PC-3 (cell line): ENCODE measurements at places on chromosomes 5 and 9. TPM values are rescaled to one million over a fixed set of nuclear protein-coding genes. Genes with fewer than 3 reads are reported as not detected.

Gene GABRA6
- 0.17 TPM in 1 of 2 replicates, not detected in the other for total RNA-seq

Gene PLPP7
- 0.98 TPM in 1 of 2 replicates, not detected in the other for total RNA-seq

Gene IRGM
- total RNA-seq, result not detected in 2 replicates

Gene F2RL2
- total RNA-seq, result 0.11 TPM in 1 of 2 replicates, not detected in the other

Gene PLK2
- 372 and 564 TPM in 2 replicates for total RNA-seq

Gene LCN1
- not detected in 2 replicates for total RNA-seq

GRCh38 chr5:91206734-91207133 lies 176.4 kb downstream of the ARRDC3 start:
- H3K4me1 ChIP-seq, result peaks cover 5% of the 10 kb centered on the region; the same call in 1 of the 2 replicates
- peak; percentile 70 for DNase-seq
- H3K36me3 ChIP-seq, result no peaks in the 10 kb centered on the region
- H3K27me3 ChIP-seq, result no peaks in the 10 kb centered on the region
- H3K4me3 ChIP-seq, result no peak overlapping the region

DNA sequence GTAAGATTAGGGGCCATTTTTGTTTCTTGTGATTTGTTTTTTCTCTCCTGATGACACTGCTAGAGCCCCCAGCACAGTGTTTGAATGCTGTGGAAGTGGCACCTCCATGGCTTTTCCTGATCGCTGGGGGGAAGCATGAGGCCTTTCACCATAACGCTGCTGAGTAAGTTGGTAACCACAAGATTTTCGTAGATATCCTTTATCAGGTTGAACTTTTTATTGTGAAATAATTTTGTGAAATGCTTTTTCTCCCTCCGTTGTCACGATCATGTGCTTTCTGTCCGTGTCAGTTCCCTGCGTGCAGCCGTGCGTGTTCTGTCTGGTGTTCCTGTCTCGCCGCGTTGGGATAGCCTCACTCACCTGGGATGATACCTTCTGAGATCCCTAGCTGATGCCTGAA lies 59.4 kb downstream of the EHMT1 start:
- no peak for DNase-seq
- H3K4me3 ChIP-seq, result no peak overlapping the region
- H3K27me3 ChIP-seq, result no peaks in the 10 kb centered on the region
- H3K36me3 ChIP-seq, result no peaks in the 10 kb centered on the region

DNA sequence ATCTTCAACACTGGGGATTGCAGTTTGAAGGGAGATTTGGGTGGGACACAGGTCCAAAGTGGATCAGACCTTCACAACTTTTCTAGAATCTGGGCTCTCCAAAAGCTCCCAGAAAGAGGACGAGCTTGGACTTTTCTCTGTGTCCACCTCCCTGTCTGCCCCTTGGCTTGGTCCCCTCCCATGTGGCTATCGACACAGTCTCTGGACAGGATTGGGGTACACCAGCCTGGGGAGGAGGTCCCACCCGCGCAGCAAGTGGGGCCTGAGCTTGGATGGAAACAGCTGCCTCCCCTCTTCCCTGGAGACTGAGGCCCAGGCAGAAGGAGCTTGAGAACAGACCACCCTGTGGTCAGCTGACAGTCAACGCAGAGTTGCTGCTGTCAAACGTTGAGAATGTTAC lies 84.6 kb upstream of the FCN1 start:
- H3K27ac ChIP-seq, result no peak overlapping the region
- H3K36me3 ChIP-seq, result no peaks in the 10 kb centered on the region
- DNase-seq, result no peak
- H3K27me3 ChIP-seq, result no peaks in the 10 kb centered on the region
- no peak overlapping the region for H3K4me3 ChIP-seq
- no peaks in the 10 kb centered on the region for H3K4me1 ChIP-seq

GRCh38 chr9:88998911-88999310 lies 7.6 kb downstream of the S1PR3 start:
- no peaks in the 10 kb centered on the region for H3K27me3 ChIP-seq
- no peak overlapping the region for H3K4me3 ChIP-seq
- H3K36me3 ChIP-seq, result no peaks in the 10 kb centered on the region; the same call in 1 of the 2 replicates
- no peak for DNase-seq
- H3K27ac ChIP-seq, result no peak overlapping the region

DNA sequence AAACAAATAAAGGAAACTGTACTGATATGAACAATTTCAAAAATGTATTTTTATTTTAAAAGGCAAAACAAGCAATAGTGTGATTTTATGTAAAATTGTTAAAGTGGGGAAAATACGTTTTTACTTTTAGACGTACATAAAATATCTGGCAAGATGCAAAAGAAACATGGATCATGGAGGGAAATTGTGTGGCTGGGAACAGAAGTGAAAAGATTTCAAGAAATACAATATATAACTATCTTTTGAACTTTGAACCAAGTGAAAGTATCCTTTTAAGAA lies 1.5 kb upstream of the ZNF367 start:
- DNase-seq, result no peak
- no peaks in the 10 kb centered on the region for H3K27me3 ChIP-seq
- peak overlapping the region; percentile 85 for H3K4me3 ChIP-seq
- H3K36me3 ChIP-seq, result no peaks in the 10 kb centered on the region

DNA sequence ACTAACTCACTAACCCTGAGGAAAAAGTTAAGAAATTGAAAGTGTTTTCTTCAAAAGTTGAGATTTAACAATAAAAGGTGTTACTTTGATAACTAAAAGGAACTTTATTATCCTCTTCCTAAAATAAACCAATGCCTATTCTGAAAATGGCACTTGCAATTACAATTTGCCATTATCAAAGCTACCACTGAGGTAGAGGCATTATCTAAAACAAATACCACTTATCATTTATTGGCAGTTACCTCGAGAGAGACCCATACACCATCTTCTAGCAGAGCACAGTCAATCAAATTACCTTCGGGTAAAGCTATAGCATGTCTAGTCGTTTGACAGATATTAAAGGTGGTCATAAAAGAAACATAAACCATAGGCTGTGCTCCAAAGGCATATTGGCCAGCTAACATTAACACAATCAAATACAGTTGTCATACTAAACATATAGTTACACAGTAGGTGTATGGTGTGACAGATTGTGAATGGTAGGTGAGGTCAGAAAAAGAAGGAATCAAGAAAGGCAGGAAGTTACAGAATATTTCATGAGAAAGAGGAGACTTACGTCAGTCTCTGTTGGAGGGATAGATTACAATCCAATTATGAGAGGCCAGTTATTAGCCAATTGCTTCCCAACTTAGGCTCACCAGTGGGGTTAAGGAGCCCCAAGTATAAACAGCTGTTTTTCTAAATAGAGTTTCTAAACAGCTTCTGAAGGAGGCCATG lies 56.3 kb downstream of the VCAN start:
- H3K4me1 ChIP-seq, result no peaks in the 10 kb centered on the region
- H3K36me3 ChIP-seq, result no peaks in the 10 kb centered on the region
- H3K27me3 ChIP-seq, result no peaks in the 10 kb centered on the region
- no peak overlapping the region for H3K27ac ChIP-seq
- no peak overlapping the region for H3K4me3 ChIP-seq

Gene LRRC26
- total RNA-seq, result 0.40 and 2.0 TPM in 2 replicates

Gene STXBP1
- 9.1 and 12.2 TPM in 2 replicates for total RNA-seq

- H3K4me3 ChIP-seq, result peak overlapping the region; percentile 21; the same call in 1 of the 2 replicates
- DNase-seq, result peak; percentile 93
- H3K27ac ChIP-seq, result peak overlapping the region; percentile 97
- no peaks in the 10 kb centered on the region for H3K27me3 ChIP-seq
Measured at GRCh38 chr5:98109561-98110006, 663.9 kb upstream of the RGMB start.

DNA sequence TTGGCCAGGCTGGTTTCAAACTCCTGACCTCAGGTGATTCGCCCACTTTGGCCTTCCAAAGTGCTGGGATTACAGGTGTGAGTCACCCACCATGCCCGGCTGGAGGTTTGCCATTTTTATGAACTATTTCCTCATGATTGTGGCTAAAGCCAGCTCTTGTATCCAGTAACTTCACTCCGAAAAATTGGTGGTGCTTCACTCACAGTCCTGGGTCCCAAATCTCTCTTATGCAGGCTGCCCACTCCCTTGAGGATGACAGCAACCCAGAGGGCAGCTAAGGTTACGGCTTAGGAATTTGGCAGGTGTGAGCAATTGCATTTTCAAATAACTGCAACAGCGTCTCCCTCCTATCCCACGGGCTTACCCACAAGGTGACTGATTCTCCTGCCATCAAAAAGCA lies 23.4 kb upstream of the FUBP3 start:
- no peak overlapping the region for H3K27ac ChIP-seq
- no peak overlapping the region for H3K4me3 ChIP-seq
- H3K27me3 ChIP-seq, result no peaks in the 10 kb centered on the region
- H3K36me3 ChIP-seq, result no peaks in the 10 kb centered on the region
- peaks cover 7% of the 10 kb centered on the region; the same call in 1 of the 2 replicates for H3K4me1 ChIP-seq
- DNase-seq, result peak; percentile 71

GRCh38 chr5:136164226-136164625 lies 28.7 kb downstream of the SMIM32 start:
- no peak for DNase-seq
- peaks cover 13% of the 10 kb centered on the region for H3K36me3 ChIP-seq
- H3K4me1 ChIP-seq, result no peaks in the 10 kb centered on the region
- no peaks in the 10 kb centered on the region for H3K27me3 ChIP-seq

Gene NXNL2
- 0.66 TPM in 1 of 2 replicates, not detected in the other for total RNA-seq

- H3K36me3 ChIP-seq, result no peaks in the 10 kb centered on the region
- no peaks in the 10 kb centered on the region for H3K4me1 ChIP-seq
- no peak overlapping the region for H3K27ac ChIP-seq
- H3K27me3 ChIP-seq, result peaks cover 9% of the 10 kb centered on the region
- DNase-seq, result no peak
Measured at GRCh38 chr5:35096932-35097331, 49.2 kb upstream of the AGXT2 start.

DNA sequence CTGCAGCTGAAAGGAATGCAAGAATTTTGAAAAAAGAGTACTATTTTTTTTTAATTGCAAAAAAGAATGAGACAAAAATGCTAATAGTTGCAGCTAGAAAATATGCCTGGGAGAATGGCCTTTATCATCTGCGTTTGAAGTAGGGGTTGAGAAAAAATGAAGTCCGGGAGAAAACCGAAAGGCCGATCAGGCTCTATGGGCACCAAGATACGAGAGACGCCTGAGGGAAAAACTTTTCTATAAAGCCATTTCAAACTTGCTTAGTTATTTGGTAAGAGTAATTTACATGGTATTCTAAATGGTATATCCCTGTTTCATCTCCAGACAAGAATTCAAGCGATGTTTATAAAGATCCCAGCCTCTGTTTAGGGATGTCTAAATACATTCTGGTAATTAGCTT lies 99.3 kb upstream of the EFNA5 start:
- no peaks in the 10 kb centered on the region for H3K4me1 ChIP-seq
- no peaks in the 10 kb centered on the region for H3K36me3 ChIP-seq
- H3K27me3 ChIP-seq, result no peaks in the 10 kb centered on the region
- no peak overlapping the region for H3K27ac ChIP-seq

GRCh38 chr5:61132559-61132958 lies 29.7 kb downstream of the SMIM15 start:
- no peaks in the 10 kb centered on the region for H3K27me3 ChIP-seq
- H3K4me1 ChIP-seq, result no peaks in the 10 kb centered on the region
- H3K36me3 ChIP-seq, result no peaks in the 10 kb centered on the region
- no peak overlapping the region for H3K4me3 ChIP-seq
- H3K27ac ChIP-seq, result no peak overlapping the region

Gene CDKN2B
- 32.2 and 32.7 TPM in 2 replicates for total RNA-seq

DNA sequence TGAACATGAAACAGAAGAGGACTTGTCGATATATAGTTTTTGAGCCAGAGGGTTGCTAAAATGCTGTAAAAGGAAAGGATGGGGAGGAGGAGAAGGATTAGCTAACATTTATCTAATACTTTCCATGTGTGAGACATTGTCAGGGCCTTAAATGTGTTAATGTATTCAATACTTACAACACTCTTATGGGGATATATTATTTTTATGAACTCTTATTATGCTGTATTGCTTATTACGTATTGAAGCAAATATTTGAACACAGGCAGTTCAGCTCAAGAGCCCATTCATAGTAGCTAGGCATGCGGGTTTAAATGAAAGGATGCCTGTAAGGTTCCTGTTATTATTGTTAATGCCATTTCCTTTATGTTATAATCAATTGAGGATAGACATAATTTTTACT lies 391.5 kb downstream of the CCDC171 start:
- H3K27me3 ChIP-seq, result no peaks in the 10 kb centered on the region
- no peak overlapping the region for H3K27ac ChIP-seq
- no peak overlapping the region for H3K4me3 ChIP-seq
- no peak for DNase-seq
- no peaks in the 10 kb centered on the region for H3K36me3 ChIP-seq
- H3K4me1 ChIP-seq, result peaks cover 7% of the 10 kb centered on the region; the same call in 1 of the 2 replicates

DNA sequence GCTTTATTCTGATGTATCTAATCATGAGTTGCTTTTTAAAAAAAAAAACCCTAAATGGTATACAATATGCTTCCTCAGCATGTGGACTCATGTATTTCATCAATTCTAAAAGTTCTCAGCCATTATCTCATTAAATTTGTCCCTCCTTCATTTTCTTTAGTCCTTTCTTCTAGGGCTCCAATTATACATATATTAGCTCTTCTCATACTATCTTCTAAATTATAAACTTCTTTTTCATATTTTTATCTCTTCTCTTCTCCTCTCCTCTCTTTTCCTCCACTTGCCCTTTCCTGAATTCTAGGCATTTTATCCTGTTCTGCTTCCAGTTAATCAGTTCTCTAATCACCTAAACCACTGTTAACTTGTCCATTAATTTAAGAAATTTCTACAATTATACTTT lies 55.0 kb upstream of the IL33 start:
- H3K27me3 ChIP-seq, result no peaks in the 10 kb centered on the region
- H3K27ac ChIP-seq, result no peak overlapping the region
- DNase-seq, result no peak
- H3K36me3 ChIP-seq, result no peaks in the 10 kb centered on the region
- H3K4me3 ChIP-seq, result no peak overlapping the region

DNA sequence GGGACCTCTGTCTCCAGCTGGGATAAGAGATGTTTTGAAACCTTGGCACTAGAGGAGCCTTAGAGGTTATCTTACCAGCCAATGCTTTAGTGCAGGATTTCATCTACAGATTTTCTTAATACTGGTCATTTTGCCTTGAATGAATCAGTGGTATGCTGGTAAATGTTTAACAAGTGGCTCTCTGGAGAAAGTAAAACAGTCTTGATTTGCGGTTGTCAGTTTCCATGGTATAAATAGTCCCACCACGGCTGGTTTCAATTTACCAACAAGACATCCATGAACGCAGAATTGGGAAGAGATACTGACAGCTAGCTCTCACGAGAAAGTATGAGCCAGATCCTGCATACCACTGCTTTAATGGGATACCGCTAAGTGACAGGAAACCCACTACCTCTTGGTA lies 56.7 kb upstream of the CXCL14 start:
- H3K4me1 ChIP-seq, result no peaks in the 10 kb centered on the region
- H3K27me3 ChIP-seq, result peaks cover 53% of the 10 kb centered on the region
- no peaks in the 10 kb centered on the region for H3K36me3 ChIP-seq

Gene PCDHGA9
- total RNA-seq, result 1.9 and 2.9 TPM in 2 replicates

Gene PCDHB9
- 0.23 and 0.73 TPM in 2 replicates for total RNA-seq

Gene GMCL2
- not detected in 2 replicates for total RNA-seq

Gene CERCAM
- total RNA-seq, result 19.1 and 23.1 TPM in 2 replicates

DNA sequence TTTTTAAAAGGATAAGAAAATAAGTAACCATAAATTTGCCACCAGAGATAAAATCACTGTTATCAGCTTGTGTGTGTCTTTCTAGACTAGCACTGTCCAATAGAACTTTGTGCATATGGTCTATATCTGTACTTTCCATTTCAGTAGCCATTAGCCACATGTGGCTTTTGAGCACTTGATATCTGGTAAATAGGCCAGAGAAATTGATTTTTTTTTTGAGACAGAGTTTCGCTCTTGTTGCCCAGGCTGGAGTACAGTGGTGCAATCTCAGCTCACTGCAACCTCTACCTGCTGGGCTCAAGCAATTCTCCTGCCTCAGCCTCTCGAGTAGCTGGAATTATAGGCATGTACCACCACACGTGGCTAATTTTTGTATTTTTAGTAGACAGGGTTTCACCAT lies 17.8 kb downstream of the RBM27 start:
- no peak overlapping the region for H3K4me3 ChIP-seq
- no peaks in the 10 kb centered on the region for H3K27me3 ChIP-seq
- H3K36me3 ChIP-seq, result peaks cover 16% of the 10 kb centered on the region

Gene GLRA1
- not detected in 2 replicates for total RNA-seq
